ENCODE measurements at places on chromosomes 4 and X.

GRCh38 chr4:124426279-124426678, 286.3 kb downstream of the ANKRD50 start:
- no peak for DNase-seq

GRCh38 chr4:1015179-1015578, 3.8 kb downstream of the FGFRL1 start:
- no peak for DNase-seq

DNA sequence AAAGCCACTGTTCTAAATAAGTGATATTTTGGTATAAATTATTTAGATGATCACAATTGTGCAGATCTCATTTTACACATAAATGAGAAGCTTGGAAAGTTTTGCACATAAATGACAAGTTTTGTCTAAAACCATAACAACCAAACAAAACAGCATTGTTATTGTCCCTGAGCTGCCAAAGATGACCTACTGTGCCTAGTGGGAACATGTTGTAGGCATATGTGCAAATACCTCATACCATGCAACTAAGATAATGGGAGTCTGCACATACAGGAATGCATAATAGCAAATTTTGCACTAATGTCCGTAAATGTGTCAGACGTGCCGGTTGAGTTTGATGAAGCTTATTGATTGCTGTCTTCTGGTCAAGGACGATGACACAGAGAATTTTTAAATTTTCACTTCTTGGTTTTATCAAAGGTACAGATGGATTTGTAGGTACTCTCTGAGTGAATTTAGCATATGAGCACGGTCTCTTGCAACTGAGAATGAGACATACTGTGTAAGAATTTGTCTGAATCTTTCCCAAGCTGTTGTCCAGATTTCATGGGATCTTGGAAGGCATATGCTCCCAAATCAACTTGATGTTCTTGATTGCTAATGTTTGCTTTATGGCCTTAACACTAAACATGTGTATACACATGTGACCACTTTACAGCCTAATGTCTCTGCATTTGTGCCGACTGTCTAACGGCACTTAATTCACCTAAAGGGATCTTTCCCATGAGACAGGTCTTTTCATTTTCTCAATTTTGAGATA, 1133.5 kb downstream of the FAT4 start:
- no peak for DNase-seq

DNA sequence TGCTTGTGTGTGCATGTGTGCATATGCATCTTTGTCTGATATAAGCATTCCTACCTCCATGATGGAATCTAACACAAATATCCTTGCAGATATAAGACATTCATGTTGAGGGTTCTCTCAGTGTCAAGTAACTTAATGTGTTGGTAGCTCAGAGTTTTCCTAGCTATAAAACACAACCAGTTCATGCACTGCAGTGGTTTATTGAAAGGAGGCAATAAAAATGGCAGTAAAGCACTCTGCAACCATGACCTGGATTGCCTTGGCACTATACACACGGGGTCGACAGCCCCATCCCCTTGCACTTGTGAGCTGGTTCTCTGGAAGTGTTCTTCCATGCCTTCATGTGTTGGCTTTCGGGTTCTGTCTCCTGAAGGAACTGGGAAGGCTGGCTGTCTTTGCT, 38.9 kb downstream of the GPC4 start:
- no peak for DNase-seq

DNA sequence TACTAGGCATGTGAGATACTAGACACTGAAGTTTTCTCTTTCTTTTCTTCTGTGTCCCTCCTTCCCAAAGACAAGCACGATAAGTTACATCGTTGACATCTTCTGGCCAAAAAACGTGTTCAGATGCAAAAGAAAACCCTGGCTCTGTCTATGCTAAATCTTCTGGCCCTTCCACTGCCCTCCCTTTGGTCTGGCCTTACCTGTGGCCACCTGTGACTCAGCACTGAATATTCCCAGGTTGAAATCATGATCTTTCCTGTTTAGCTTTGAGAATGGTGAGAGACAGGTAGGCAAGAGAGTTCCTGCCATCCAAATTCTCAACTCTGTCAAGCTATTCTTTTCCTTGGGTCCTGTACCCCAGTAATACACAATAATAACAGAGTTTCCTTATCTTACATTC, 12.3 kb downstream of the CLCN5 start:
- no peak for DNase-seq

- DNase-seq: no peak
Observed at GRCh38 chr4:121990489-121990888, 38.6 kb upstream of the TRPC3 start.

DNA sequence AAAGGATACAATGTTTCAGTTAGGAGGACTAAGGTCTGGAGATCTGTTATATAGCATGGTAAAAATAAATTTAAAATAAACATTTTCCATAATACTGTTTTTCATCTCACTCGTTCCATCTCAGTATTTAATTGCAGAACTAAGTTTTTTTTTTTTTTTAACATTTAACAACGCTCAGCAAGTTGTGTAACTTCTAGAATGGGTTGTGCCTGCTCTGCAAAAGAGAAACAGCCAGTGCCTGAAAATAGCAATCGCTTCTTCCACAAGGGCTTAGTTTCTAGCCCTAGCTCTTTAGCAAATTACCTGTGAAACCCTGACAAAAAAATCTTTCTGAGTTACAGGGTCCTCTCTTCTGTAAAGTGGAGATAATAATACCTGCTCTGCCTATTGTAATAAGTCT, 41.9 kb downstream of the CNGA1 start:
- DNase-seq: no peak

GRCh38 chrX:41116948-41117347, 31.7 kb downstream of the USP9X start:
- DNase-seq: no peak

GRCh38 chrX:31588355-31588754, 516.5 kb upstream of the FTHL17 start:
- no peak for DNase-seq

DNA sequence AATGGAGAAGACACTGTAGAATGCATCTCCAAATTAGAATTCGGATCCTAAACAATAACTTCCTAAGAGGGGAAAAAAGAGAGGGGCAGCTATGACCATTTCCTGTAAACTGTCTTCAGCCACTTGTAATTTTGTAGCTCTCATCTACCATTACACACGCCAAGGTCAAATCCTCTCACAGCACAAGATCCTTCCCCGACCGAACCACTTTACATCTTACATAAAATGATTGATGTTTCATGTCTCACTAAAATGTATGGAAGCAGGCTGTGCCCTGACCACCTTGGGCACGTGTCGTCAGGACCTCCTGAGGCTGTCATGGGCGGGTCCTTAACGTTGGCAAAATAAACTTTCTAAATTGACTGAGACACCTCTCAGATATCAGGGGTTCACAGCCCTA, 24.1 kb upstream of the PBDC1 start:
- DNase-seq: peak; percentile 16

DNA sequence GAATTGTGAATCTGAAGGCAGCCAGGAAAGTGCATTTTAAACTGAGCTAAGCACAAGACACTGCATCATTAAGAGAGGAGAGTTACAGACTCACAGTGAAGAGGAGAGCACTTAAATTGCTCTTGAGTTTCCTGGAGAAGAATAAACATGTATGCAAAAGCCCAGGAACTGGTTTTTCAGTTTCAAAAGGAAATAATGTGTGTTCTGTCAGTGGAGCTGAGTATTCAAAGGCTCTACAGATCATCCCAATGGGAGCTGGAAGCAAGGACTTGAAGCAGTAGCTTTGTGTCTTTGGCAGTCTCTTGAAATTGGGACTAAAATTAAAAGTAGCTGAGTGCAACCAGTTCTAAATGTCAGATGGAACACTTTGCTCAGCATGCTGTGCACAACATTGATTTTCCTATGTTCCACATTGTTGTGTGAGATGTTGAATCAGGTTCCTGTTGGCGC, 147.5 kb upstream of the ANK2 start:
- DNase-seq: no peak

DNA sequence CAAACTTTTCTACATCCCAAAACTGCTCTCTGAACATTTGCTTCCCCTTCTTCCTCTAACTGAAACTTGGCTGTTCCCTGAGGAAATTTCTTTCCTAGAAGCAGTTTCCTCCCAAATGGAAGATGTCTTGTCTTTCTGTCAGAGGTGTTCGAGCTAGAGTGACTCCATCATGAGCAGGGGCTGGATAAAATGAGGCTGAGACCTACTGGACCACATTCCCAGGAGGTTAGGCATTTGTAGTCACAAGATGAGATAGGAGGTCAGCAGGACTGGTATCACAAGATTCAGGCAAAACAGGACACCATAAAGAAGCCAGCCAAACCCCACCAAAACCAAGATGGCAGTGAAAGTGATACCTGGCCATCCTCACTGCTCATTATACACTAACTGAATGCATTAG, 35.8 kb upstream of the PGRMC2 start:
- no peak for DNase-seq

DNA sequence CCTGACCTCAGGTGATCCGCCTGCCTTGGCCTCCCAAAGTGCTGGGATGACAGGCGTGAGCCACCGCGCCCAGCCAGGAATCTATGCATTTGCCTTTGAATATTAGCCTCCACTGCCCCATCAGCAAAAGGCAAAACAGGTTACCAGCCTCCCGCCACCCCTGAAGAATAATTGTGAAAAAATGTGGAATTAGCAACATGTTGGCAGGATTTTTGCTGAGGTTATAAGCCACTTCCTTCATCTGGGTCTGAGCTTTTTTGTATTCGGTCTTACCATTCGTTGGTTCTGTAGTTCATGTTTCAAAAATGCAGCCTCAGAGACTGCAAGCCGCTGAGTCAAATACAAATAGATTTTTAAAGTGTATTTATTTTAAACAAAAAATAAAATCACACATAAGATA, 44.2 kb upstream of the SHOX start:
- DNase-seq: no peak

GRCh38 chrX:100340491-100341141, 69.5 kb downstream of the PCDH19 start:
- DNase-seq: no peak

- no peak for DNase-seq
Observed at GRCh38 chr4:113692809-113693411, 68.6 kb downstream of the CAMK2D start.

- no peak for DNase-seq
Observed at GRCh38 chrX:125503769-125504168, 184.1 kb downstream of the TEX13C start.

DNA sequence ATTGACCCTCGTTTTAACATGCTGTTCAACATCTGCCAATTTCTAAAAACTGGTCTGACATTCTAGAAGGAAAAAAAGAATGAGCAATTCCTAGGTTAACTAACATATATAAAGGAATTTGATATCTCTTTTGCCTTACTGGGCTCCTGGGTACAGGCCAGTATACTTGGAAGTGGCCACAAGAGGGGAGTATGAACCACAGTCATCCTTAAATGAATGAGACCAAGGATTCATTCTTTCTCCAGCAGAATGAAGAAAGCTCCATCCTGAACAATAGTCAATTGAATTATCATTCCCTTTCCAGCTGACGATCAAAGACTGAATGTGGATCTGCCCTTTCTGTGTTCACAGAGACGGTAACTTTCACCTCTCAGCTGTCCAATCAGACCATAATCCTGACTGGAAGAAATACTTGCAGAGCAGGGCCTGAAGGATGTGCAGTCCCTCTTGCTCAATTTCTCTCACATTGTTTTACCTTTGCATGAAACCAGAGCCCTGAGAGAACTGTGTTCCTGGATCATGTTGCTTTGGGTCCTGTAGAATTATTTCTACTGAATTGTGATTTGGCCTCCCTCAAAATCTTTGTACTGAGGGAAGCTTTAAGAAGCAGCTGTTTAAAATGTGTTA, 14.8 kb upstream of the SPARCL1 start:
- no peak for DNase-seq

DNA sequence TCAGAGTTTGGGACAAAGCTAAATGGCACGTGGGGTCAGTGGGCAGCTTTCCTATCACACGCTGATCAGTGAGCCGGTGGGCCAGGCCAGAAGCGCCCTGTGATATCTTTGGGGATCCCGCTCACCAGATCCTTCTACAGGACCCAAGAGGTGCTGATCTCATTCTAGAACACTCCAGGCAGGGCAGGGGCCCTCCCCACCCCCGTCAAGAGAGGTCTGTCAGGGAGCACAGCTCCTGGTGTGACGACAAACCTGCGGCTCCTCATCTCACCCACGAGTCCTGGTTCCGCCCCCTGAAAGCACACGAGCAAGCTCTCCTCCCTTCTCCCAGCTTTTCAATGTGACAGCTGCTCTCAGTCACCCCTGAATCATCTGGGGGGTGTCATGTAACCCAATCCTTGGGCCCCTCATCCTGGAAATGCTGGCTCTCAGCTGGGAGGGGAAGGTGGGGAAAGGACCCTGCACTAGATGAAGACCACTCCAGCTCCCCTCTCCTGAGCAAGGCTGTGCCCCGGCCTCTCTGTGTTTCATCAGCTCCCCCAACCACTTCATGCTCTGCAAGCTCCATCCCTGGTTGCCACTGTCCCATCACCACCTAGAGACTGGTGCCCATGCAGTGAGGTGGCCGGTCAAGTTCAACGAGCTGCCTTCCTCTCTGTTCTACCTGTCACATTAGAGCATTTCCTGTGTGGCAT, 4.6 kb downstream of the HCFC1 start:
- no peak for DNase-seq

- no peak for DNase-seq
Observed at GRCh38 chrX:74534569-74535038, 79.8 kb downstream of the RLIM start.

DNA sequence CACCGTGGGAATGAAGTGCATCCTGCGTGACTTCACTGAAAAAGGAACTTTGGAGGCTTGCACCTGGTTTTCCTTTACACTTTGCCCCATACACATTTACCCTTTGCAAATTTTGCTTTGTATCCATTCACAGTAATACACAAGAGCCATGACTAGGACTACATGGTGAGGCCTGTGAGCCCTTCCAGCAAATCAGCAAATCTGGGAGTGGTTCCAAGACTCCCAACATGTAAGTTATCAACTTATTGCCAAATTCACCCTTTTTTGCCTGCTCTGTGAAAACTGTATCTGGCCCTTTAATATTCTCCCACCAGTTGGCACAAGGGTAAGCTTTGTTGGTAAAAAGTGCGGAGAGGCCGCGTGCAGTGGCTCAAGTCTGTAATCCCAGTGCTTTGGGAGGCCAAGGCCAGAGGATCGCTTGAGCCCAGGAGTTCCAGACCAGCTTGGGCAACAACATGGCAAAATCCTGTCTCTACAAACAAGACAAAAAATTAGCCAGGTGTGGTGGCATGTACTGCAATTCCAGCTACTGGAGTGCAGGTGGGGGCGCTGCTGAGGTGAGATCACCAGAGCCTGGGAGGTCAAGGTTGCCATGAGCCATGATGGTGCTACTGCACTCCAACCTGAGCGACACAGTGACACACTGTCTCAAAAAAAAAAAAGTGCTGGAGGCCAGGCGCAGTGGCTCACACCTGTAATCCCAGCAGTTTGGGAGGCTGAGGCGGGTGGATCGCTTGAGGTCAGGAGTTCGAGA, 5.0 kb downstream of the PRMT9 start:
- no peak for DNase-seq

GRCh38 chr4:71110499-71110898, 117.0 kb downstream of the DCK start:
- no peak for DNase-seq

DNA sequence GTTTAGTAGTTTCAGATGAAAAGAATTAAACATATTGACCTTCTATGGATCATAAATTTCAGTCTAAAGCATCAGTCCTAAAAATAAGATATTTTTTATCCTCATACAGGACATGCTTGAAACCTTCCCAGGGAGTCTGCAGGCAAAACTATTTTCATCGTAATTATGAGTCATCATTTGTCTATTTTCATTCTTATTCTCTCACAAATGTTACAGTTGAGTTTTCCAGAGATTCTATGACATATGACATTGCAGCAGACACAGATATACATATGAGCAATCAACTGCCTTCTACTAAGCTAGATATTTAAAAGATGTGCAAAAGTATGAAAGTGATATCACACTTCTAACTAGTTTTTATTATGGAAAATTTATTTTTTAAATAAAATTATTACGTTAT, 398.0 kb downstream of the MAGEB5 start:
- DNase-seq: no peak
